ENCODE measurements at places on chromosomes 3 and 15. TPM values are rescaled to one million over a fixed set of nuclear protein-coding genes. Genes with fewer than 3 reads are reported as not detected.

Gene ACKR2
- 0.32 TPM for total RNA-seq

Gene CSPG4
- 158 TPM for total RNA-seq

Gene HDAC11
- total RNA-seq = 12.9 TPM

Gene STARD9
- total RNA-seq = 4.5 TPM

Gene RSRC1
- total RNA-seq = 71.0 TPM

Gene SCAANT1
- not detected for total RNA-seq

Measured in articular chondrocyte of knee joint (primary cell).